ENCODE measurements at places on chromosomes 12 and 14.
A peak's percentile ranks its signal among the peaks of the same experiment; 100 is the strongest.

DNA sequence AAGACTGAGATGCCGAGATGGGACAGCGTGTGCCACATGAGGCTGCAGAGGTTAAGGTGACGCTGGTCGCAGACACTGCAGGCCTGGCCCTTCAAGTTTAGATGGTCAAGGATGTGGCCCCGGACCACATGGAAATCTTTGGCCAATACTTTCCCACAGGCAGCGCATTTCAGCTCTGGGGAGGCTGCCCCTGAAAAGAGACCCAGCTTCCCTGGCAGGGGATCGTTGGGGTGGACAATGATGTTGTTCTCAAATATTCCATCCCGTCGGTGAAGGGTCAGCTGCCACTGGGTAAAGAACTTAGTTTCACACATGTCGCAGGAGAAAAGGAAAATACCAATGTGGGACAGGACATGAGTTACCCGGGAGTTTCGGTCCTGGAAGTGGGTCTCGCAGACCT is 3.0 kb downstream of the ZBTB39 start:
- DNase-seq = no peak

GRCh38 chr12:71636704-71637115 is 26.9 kb downstream of the ZFC3H1 start:
- DNase-seq = no peak

DNA sequence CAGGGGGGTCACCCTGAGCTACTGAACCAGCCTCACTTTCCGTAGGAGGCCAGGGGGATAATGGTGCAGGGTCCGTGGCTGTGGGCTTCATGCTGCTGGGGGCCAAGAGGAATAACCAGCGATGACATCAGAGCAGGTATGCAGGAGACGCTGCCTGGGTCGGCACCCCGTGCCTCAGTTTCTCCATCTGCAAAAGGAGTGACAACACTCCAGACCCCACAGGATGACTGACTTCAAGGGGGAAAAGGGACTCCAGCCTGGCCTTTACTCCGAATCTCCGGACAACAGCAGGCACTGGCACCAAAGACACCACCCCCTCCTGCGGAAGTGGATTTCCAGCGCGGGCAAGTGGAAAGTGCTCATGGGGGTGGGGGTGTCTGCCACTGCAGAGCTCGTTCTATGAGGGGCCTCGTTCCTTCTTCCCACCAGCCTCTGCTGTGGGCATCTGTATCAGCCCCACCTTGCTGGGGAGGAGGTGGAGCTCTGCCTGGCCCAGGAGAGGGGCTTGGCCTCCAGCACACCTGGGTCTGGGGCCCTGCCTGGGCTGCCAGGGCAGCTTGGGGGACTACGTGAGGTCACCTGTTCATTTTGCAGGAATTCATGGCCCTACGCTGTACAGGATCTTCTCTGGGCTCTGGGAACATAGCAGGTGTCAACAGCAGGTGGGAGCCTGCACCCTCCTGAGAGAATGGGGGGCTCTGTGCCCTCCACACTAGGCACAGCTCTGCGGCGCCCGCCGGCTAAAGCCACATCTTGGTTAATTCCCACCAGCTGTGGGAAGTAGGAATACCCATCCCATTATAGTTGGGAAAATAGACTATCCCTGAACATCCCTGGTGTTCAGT is 216.6 kb upstream of the C14orf180 start:
- DNase-seq = no peak

DNA sequence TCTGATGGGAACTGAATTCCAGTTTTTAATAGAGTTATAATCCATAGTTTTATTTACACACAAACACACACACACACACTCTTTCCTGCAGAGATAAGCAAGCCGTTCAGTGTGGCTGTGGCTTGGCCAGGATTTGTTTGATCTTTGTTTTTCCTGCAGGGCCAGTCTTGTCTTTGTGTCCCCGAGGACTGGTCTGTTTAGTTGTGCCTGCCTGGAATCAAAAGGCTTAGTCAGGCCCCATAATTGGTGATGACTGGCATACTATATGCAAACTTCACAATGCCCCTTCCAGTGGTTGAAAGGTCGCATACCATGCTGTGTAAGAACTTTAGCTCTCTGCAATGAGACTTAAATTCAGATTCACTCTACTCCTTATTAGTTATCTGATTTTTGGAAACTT is 26.0 kb downstream of the WBP11 start:
- no peak for DNase-seq

DNA sequence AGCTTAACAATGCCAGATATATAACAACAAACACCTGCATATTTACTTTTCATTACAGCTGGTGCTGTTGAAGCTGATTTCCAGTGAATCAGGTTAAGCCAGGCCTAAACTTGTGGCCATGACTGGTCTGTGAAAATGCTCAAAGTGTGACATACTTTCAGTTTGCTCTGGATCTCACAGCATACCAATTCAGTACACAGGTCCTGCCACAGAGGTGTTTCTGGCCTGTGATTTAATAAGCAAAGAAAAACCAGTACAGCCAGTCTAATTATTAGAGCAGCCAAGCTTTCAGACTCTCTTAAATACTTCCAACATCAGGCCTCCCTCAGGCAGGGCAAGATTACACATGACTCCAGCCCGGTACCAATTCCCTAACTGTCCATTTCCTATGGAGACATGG is 27.4 kb upstream of the TMCC3 start:
- no peak for DNase-seq

GRCh38 chr14:64725261-64725815 is 21.1 kb downstream of the PLEKHG3 start:
- DNase-seq = no peak

GRCh38 chr12:98421316-98421715 is 94.1 kb upstream of the TMPO start:
- no peak for DNase-seq

DNA sequence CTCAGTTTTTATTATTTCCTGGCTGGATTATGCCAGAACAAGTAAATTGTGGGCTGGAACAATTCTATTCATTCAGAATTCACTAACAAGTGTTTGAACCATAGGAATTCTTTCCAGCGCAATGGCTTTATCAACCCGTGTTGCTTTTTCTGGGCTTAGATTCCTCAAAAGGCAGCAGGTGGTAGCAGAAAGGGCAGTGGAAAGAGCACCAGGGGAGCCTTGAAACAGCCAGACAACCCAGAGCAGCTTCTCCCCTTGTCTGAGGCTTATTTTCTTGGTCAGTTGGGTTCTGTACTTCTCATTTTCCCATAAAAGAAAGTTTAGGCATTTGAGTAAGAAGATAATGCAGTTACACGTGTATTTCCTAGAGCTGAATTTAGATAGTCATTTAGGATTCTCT is 130.7 kb downstream of the OTOGL start:
- no peak for DNase-seq

DNA sequence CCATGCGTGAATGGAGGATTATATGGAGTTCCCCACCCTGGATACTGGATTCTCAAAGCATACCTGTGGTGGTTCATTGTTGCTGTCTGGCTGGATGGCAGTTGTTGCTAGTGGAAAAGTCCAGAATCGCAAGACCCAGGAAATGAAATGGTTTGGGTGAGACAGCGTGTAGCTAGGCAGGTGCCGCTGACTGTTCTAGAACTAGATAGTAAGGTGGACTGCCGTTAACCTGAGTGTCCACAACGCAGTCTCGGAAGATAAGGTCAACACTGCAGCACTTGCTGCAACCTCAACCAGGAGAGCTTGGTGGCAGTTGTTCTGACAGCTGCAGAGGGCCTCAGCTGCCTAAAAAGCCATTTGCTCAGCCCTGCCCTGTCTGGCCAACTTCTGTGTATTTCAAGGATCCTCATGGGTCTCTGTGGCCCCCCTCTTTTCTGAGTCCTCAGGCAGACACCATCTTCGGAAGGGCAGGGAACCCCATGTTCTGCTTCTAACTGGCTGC is 15.5 kb upstream of the IRF2BPL start:
- DNase-seq = no peak

GRCh38 chr12:62834406-62834805 is 100.5 kb downstream of the PPM1H start:
- no peak for DNase-seq

DNA sequence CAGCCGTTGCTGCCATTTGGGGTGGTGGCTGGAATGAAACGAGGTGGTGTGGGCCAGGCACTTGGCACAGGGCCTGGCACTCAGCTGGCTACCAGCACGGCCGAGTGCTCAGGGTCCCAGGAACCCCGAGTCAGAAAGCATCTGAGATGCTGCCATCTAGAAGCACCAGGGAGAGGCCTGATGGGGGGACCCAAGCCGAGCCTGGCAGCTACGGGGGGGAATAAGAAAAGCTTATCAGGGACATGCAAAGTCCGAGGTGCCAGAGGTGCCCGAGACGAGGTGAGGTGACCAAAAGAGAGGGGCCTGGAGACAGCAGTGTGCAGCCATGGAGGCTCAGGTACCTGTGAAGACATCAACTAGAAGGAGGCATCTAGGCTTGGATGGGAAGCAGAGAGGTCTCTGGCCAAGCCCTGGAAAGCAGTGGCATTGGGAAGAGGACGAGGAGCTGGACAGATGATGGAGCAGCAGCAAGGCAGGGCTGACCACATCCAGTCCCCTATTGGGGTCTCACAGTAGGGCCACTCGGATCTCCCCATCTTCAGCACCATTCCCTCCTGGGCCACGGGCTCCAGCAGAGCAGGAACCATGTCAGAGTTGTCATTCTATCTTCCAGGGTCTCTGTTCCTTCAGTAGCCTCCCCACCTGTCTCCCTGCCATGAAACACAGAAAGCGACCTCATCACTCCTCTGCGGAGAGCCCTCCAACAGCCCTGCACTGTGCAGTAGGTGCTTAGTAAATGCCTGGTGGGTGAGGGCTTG is 59.3 kb upstream of the DIO3 start:
- DNase-seq = peak; percentile 6

DNA sequence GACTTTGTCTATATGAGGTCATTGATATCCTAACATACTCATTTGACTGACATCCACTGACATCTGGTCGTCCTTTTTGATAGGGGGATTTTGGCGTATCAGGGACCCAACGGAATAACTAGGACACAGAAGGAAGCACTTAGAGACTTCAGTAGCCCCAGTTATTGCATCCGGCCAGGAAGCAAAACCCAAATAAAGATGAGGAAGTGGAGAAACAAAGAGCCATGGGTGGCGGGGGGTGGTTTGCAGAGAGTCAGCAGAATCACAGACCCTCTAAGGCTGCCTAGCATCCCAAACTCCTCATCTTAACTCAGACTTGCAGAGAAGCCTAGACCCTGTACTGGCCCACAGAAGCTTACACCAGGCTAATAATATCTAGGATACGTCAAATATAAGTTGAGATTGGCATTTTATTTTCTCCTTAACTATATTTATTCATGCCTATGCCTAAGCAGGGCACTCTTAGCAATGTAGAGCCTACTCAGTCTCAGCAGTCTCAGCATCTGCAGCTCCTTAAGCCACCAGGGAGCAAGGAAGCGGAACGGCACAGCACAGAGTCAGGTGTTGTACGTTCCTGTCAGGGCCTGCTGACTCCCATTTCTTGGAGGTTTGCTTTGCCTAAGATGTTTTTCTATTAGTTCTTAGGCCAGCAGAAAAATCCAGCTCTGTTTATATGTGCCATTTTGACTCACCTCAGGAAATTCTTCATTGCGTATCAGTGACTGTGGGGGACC is 45.1 kb downstream of the KCNA1 start:
- no peak for DNase-seq

GRCh38 chr14:20803223-20803622 is 579 bp upstream of the RNASE1 start:
- no peak for DNase-seq

- no peak for DNase-seq
Measured at GRCh38 chr12:51851413-51852124, 3.1 kb upstream of the FIGNL2 start.

- DNase-seq = no peak
Measured at GRCh38 chr14:105841022-105842009, 314.9 kb downstream of the TMEM121 start.

- peak; percentile 69 for DNase-seq
Measured at GRCh38 chr12:54220092-54220557, 31.3 kb upstream of the SMUG1 start.

- no peak for DNase-seq
Measured at GRCh38 chr14:92462568-92462967, 51.0 kb upstream of the RIN3 start.

- no peak for DNase-seq
Measured at GRCh38 chr12:41908206-41908605, 236.5 kb downstream of the GXYLT1 start.

- DNase-seq = no peak
Measured at GRCh38 chr12:58443273-58443980, 476.9 kb downstream of the LRIG3 start.

GRCh38 chr12:94020335-94020734 is 128.0 kb upstream of the PLXNC1 start:
- no peak for DNase-seq

DNA sequence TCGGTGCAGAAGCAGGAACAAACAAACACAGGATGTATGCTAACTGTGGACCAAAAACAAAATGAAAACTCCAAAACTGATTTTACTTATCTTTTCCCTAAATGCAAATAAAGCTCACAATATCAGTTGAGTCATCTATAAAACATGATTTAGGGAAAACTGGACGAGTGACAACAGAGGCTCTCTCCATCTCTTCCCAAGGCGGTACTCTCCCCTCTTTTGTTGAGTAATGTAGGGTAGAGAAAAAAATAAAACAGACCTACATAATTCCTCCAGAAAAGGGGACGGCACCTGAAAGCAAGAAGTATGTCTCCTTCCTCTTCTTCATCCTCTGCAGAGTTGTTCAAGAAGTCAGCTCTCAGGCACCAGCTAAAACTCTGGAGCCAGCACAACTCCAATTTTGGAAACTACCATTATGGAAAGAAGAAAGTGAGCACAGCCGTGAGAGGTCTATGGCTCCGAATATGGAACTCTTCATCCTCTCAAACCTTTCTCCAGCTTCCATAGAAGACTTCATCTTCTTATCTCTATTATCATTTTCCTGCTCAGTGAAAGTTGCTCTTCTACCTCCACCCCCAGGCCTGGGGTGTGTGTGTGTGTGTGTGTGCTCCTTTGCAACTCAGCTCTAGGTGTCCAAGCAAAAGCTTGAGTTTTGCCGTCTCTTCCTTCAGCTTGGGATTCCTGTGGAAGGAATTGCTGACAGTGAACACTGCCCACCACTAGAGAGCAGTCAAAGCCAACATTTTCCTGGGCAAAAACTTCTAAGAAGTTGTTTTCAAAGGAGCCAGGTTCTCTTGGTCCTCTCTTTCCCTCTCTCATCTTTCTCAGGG is 155.4 kb downstream of the DIO2 start:
- DNase-seq = no peak

DNA sequence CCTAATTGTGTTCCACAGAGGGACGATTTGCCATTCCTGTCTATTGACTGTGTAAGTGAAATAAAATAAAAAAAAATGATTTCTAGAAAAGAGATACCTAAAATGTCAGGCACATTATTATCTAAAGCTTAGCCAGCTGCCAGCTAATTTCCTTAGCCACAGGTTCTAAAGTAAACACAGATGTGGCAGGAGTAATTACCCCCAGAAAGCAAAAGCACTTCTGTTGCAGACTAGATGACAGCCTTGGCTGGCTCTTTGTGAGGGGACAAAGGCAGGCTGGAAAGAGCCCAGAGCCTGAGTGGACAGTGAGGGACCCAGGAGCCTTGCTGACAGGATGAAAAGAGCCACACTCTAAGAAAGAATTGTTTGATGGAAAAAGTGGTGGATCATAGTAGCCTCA is 418.1 kb downstream of the LRIG3 start:
- no peak for DNase-seq

Data from activated T-cell treated with anti-CD3 and anti-CD28 coated beads, Interleukin-2, amount 50 U/mL, for 1 hour (primary cell).